Cerebellum (tissue), 4 donors: ENCODE measurements at places on chromosomes 1 and 21. TPM values are rescaled to one million over a fixed set of nuclear protein-coding genes. Genes with fewer than 3 reads are reported as not detected.

KIF26B gene
- total RNA-seq = 22.0 TPM

GRCh38 chr1:205805082-205805711 is 7.8 kb downstream of the SLC41A1 start:
- DNase-seq = no peak

DNA sequence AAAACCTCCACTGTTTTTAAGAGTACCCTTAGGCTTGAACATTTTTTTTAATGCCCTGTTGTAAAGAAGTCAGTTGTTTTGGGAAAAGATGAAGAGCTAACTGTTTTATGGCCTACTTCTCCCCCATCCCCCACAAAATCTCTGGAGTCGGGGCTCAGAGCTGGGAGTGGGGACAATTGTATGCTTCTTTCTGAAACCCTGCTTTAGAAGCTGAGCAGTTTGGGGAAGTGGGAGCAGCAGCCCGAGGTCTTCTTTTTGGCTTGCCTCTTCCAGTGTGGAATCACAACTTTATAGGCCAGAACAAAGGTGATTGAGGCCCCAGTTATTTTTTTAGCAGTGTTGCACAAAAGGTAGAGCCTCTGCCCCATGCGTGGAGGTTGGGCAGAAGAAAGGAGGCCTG is 25.2 kb downstream of the PPP2R5A start:
- DNase-seq = no peak

GRCh38 chr1:27203946-27204345 is 30.5 kb upstream of the WDTC1 start:
- no peak for DNase-seq

GRCh38 chr21:25691976-25692375 is 42.7 kb downstream of the ATP5PF start:
- DNase-seq = no peak

GRCh38 chr1:48775831-48776392 is 779 bp downstream of the BEND5 start:
- no peak for DNase-seq

DNA sequence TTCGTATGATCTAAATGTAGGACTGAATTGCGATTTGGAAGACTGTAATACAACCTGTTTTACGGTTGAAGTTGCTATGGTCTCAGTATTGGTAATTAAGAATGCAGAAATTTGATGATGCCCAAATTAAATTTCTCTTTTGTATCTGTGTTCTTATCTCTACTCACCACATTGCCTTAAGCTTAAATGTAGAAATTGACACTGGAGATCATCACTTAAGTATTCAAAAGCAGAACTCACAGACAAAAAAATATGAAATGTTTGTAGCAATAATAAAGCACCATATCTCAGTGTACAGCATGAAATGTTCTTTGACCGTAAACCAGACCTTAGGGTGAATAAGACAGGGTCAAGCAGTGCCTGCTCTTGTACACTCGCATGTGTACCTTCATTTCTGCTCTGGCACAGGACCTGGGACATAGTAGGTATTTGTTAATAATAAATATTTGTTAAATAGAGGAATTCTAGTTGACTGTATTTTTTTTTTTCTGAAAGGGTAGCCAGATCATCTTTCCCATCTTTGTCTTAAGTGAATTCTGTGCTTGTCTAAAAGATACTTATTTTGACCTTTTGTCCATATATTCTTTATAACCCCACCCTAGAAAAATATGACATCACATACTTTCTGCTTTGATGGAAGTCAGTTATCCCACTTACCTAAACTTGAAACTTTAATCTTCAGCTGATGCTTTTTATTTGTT is 1.5 kb downstream of the CDC7 start:
- DNase-seq = peak; percentile 10

DNA sequence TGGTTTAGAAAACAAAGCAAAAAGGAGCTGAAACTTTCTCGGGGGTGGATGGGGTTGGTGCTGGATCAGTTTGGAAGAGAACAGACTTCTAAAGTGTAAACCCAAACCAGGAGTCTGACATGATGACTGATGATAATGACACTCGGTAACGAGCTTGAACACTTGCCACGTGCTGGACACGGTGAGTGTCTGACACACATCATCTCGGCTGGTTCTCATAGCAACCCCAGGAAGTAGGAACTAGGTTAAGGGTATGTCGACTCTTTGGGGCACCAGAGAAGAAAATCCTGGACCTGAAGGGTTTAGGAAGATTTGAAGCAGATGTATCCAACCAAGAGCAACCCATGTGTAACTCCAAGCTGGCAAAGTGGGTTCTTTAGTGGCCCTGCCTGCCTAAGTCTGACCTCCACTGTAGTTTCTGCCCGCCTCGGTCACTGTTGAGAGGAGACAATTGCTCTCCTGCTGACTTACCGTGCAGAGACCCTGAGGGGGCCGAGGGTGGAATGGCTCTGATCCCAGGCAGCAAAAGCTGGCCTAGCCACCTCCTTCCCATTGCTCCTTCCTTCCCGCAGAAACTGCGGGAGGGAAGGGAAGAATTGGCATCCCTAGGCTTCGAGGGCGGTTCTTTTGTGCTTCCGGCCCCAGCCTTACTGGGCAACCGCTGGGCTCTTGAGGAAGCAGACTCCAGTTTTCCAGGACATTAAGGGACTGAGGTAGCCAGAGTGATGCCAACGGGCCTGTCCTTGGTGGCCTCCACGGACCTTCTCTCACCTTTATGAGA is 156.0 kb downstream of the TOMM20 start:
- no peak for DNase-seq
